ENCODE measurements at places on chromosomes 2 and 18.

- no peak for DNase-seq
These were observed 146.6 kb downstream of the PIEZO2 start for GRCh38 chr18:11002796-11003195.

DNA sequence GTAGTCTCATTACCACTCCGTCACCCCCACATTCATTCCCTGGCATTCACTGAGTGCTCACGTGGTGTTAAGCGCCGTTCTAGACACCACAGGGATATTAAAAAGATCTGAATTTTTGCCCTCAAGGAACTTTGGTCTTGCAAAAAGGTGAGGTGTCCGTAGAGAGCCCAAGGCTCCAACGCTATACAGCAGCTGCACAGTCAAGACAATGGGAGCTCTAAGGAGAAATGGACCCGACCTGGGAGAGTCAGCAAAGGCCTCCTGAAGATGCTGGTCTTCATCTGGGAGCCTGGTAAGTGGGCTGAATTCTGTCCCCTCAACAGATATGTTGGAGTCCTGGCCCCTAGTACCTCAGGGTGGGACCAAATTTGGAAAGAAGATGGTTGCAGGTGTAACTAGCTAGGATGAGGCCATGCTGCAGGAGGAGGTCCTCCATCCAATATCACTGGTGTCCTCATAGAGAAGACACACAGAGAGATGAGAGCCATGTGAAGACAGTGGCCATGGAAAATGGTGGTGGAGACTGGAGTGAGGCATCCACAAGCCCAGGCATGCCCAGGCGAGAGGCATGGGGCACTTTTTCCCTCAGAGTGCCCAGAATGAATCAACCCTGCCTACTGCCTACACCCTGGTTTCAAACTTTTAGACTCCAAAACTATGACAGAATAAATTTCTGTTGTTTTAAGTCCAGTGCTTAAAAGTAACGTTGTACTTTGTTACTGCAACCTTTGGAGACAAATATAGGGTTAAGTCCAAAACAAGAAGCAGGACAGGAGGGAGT lies 247.3 kb downstream of the TTC32 start:
- no peak for DNase-seq

- DNase-seq: no peak
These were observed 211.3 kb upstream of the HNRNPA3 start for GRCh38 chr2:177001334-177001733.

DNA sequence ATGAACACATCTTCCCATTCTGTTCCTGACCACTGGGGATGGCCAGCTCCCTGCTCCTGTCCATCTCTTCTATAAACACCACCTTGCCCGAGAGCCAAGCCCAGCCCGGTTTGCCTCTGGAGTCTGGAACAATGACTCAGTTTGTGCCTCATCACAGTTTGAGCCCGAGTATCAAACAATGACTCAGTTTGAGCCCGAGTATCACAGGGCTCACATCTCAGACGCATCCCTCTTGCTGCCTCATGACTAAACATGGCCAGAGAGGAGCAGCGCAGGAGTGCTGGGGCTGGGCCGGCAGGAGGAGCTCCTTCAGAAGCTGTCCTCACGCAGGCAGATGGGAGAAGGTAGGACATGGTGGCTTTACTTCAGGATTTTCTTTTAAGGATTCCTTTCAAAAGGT lies 68.7 kb downstream of the PXDN start:
- no peak for DNase-seq

DNA sequence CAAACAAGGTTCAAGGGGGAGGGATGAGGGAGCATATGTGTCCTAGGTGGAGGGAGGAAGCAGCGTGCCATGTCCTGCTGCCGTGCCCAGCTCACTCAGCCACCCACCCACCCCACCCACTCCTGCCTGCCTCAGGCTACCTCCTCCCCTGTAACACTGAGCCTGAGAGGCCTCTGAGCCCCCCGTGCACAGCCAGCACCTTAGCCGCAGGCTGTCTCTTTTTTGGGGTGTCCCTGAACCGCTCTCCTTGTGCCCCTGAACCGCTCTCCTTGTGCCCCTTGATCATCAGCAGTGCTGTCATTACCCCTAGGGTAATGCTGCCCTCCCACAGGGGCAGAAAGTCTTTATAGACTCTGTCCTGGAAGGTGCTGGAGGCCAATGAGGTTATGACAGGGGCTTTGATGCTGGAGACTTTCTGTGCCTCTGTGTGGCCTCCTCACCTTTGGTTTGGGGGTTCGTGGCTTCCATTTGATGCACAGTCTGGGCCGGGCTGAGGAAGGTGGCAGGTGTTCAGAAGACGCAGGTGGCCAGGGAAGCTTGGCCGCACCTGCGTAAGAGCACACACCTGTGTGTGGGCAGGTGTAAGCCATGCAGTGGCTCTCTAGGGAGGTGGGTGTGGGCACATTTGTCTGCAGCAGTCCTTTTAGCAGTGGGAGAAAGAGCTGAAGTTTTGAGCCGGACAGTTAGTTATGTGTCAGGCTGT lies 140.0 kb downstream of the SEPTIN10 start:
- DNase-seq: no peak

DNA sequence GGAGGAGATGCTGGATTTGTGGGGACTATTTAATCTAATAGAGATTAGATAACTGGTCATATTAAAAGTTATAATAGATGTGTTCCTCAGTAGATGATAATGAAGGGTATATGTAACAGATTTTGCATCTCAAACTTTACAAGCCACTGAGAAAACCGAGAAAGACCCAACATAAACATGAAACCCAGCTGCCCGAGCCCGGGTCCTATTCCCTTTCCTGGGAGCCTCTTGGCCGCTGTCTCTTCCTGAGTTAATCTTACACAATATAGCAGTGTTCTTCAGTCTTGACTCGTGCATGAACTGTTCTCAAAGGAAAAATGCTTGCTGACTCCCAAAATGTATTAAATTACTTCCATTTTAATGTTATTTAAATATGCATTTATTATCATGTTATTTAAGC lies 94.5 kb downstream of the COPS8 start:
- DNase-seq: no peak

Data from activated CD4-positive, alpha-beta T cell treated with anti-CD3 and anti-CD28 coated beads, Interleukin-2, amount 50 U/mL, for 16 hours (primary cell).